Stimulated activated CD8-positive, alpha-beta memory T cell treated with anti-CD3 and anti-CD28 coated beads, Interleukin-7, amount 100 ng/mL, for 4 hours (primary cell): ENCODE measurements at places on chromosomes 11 and 22.
A peak's percentile ranks its signal among the peaks of the same experiment; 100 is the strongest.

DNA sequence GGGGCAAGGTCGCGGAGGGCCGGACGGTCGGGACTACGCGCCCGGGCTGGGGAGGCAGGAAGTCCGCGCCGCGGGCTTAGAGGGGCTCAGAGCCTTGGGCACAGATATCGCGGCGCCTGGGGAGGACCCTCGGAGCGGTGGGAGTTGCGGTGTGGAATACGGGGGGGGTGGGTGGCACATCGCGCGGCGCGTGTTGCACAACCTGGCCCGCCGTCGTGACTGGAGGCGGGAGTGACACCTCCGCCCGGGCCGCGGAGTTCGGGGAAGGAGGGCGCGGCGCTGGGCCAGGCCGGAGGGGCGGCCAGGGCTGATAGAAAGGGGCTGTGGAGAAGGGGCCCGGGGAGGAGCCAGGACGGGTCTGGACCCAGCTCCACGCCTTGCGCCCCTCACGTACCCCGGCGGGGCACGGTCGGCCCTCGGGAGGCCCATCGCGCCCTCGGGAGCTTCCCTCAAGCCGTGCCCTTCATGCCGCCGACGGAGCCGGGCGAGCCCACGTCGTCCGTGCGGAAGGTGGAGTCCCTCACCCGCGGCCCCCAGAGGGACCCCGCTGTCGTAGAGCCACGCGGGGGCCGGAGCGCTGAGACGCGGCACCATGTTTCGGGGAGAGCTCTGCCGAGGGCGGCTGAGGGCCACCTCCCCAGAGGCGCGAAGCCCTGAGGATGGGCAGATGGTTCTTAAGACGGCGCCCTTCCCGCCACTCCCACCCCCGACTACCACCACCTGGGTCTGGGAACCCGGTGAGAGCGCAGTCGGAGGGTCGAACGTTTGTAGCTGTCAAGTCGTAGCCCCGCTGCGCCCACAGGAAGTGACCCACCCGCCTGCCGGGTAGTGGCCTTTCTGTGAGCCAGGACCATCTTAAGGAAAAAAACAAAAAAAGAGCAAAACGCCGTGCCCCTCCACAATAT is 729 bp downstream of the IL17RA start:
- DNase-seq, result peak; percentile 50

- DNase-seq, result no peak
These were observed 263.3 kb downstream of the LARGE1 start for GRCh38 chr22:33656808-33657628.

- DNase-seq, result no peak
These were observed 23.1 kb upstream of the ARHGAP42 start for GRCh38 chr11:100663996-100664395.

DNA sequence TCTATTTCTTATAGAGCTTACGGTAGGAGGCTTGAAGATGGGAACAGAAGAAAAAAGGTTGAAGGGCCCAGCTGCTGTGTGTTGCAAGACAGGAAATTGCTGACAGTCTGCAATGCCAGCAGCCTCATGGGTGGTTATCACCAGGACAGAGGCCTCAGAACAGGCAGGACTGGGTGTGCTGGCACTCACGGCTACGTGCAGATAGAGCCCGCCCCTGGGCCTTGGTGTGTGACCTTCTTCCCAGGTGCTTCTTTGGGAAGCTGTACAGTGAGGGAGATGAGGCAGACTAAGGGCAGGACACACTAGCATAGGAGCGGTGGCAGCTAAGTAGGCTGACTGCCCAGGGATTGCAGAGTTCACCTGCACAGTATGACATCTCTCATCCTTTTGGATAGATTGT is 12.6 kb downstream of the PRAME start:
- no peak for DNase-seq

GRCh38 chr11:43447151-43447550 is 88.4 kb downstream of the TTC17 start:
- no peak for DNase-seq

GRCh38 chr11:128809128-128809527 is 58.0 kb downstream of the KCNJ1 start:
- no peak for DNase-seq

- DNase-seq, result no peak
These were observed 76.9 kb downstream of the ADAMTS15 start for GRCh38 chr11:130525307-130525706.

- DNase-seq, result no peak
These were observed 217.0 kb downstream of the NAV2 start for GRCh38 chr11:19929655-19930054.

GRCh38 chr11:830295-831117 is 2.2 kb upstream of the CD151 start:
- DNase-seq, result peak; percentile 30

DNA sequence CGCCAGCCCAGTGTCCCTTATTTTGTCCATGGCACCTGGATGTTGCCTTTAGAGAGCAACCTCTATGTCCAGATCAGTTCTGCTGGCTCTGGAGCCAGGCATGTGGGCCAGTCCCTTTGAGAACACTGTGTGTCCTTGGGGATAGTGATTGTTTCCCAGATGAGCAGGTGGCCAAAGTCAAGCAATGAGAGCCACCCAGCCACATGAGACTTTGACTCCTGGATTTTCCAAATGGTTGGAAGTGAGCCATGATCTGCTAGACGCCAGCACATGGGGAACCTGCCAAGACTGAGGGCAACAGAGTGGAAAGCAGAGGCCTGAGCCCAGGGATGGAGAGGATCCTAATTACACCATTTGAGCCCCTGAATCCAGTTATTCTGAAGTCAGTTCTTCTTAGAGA is 479.8 kb downstream of the OPCML start:
- no peak for DNase-seq

GRCh38 chr11:50098186-50098725 is 65.6 kb downstream of the OR4C45 start:
- DNase-seq, result no peak

- DNase-seq, result no peak
These were observed 2.0 kb downstream of the CDKN1C start for GRCh38 chr11:2883640-2883978.

- no peak for DNase-seq
These were observed 29.9 kb downstream of the TPST2 start for GRCh38 chr22:26559961-26560575.

DNA sequence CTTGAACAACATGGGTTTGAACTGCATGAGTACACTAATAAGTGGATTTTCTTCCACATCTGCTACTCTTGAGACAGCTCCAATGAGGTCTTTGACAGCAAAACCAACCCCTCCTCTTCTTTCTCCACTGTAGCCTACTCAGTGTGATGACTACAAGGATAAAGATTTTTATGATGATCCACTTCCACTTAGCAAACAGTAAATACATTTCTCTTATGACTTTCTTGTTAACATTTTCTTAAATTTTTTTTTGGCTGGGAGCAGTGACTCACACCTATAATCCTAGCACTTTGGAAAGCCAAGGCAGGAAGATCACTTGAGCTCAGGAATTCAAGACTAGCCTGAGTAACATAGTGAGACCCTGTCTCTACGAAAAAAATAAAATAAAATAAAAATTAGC is 9.9 kb upstream of the EIF4G2 start:
- DNase-seq, result no peak

DNA sequence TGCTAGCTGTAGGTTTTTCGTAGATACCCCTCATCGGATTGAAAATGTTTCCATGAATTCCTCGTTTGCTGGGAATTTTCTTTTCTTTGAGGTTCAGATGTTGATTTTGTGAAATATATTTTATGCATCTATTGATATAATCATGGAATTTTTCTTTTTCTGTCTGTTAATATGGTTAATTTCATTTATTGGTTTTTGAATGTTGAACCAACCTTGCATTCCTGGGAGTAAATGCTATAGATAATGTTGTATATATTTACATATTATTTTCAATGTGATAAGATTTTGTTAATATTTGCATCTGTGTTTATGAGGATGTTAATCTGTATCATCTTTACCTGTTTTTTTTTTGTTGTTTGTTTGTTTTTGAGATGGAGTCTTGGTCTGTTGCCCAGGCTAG is 10.6 kb upstream of the NDUFA6 start:
- DNase-seq, result no peak

- no peak for DNase-seq
These were observed 30.6 kb downstream of the TUB start for GRCh38 chr11:8111636-8112035.

- no peak for DNase-seq
These were observed 37.5 kb downstream of the UVRAG start for GRCh38 chr11:75852406-75853017.

- DNase-seq, result no peak
These were observed 92.5 kb downstream of the CEP164 start for GRCh38 chr11:117420143-117420485.

- DNase-seq, result no peak
These were observed 76.3 kb upstream of the DDI1 start for GRCh38 chr11:103960108-103960507.

- no peak for DNase-seq
These were observed 7.0 kb upstream of the KDM4F start for GRCh38 chr11:95042239-95042638.

DNA sequence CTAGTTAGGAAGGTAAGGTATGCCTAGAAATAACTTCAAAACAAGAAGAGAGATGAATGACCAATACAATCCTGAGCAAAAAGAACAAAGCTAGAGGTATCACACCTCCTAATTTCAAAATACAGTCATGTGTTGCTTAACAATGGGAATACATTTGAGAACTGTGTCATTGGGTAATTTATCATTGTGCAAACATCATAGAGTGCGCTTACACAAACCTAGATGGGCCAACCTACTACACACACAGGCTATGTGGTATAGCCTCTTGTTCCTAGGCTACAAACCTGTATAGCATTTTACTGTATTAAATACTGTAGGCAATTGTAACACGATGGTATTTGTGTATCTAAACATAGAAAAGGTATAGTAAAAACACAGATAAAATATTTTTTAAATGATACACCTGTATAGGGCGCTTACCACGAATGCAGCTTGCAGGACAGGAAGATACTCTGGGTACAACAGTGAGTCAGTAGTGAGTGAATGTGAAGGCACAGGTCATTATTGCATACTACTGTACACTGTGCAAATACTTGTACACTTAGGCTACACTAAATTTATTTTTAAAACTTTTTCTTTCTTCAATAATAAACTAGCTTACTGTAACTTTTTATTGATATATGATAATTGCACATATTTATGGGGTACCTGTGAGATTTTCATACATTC is 48.2 kb downstream of the STK33 start:
- DNase-seq, result no peak
